ENCODE measurements at places on chromosomes 1 and 21.

- no peak for DNase-seq
Measured at GRCh38 chr1:24898909-24899439, 31.1 kb downstream of the RUNX3 start.

DNA sequence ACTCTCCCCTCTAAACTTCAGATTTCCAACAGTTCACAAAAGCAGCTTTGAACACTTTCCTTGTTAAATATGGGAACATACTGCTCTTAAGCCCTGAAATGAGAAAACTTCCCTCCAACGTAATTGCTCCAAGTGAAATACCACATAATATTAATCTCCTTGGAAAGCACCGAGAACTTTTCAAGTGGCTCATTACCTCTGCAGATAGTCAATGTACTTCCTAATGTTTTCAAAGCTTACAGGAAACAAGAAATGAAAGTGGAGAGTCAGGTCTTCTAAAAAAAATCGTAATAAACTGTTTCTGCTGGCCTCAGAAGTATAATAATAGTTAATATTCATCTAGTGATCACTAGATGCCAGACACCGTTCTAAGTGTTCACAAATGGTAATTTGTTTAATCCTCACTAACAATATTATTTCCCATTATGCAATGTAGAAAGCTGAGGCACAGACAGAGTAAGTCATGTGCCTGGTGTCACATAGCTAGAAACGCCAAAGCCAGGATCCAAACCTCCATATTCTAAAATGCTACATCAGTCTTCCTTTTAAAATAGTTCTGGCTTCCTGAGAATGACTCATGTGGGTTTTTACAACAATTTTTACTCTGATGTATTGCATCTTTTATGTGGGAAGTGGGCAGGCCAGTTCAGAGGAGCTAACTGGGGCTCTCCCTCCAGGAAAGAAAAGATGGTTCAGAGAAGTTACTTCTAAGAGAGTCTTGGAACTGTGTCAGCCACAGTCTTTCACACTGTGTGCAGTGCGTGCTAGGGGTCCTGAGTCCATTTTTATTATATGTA is 177.2 kb downstream of the PLPPR4 start:
- DNase-seq = no peak

- no peak for DNase-seq
Measured at GRCh38 chr1:213221209-213221608, 170.2 kb downstream of the RPS6KC1 start.

- DNase-seq = no peak
Measured at GRCh38 chr1:116379057-116379630, 6.1 kb downstream of the ATP1A1 start.

DNA sequence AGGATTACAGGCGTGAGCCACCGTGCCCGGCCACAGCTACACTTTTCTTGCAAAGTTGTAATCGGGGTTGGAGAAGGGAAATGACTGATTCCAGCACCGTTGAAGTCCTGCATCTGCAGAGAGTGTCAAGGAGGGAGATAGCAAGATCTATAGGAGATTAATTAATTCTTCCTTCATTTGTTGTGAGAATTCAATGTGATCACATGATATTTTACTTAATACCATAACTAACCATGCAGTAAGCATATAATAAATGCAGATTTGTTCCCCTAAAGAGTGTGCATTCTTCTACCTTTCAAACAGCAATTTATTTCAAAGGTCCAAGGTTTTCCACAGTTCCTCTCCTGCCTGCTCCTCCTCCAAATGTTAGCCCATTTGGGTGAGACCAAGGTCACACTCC is 204.5 kb downstream of the GREM2 start:
- DNase-seq = no peak

GRCh38 chr1:154748405-154748775 is 121.7 kb downstream of the KCNN3 start:
- DNase-seq = no peak

- no peak for DNase-seq
Measured at GRCh38 chr1:3029991-3030662, 8.9 kb downstream of the ACTRT2 start.

DNA sequence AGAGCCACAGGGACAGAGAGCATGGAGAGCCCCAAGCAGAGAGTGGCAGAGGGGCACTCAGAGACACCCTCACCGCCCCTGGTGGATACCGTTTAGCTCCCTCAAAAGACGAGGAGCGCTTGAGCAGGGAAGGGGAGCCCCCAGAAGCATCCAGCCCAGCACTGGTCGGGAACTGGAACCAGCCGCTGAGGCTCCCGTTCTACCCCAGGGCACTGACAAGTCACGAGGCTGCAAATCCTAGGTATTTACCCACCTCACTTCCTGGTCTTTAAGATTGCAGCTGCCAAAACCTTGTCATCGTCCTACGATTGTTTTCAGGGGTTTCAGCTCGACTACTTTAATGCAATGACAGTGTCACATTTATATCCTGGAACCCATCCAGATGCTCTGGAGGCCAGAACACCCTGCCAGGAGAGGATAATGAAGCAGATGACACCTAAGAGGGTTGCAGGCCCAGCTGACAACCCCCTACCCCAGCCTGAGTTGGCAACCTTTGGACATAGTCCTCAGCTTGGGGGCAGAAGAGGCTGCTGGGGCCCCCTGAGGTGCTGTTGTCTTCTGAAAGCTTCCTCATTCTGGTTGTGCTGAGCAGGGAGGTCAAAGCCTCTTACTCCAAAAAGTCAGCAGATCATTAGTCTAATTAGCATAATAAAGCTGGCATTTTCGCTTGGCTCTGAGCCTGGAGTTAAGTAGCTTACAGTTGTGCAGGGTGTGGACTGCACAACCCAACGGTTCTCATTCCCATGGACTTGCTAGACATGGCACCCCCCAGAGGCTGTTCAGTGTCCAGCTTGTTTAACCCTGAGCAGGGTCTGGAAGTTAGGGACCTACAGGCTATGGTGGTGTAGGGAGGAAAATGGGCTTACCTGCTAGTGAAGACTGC is 20.6 kb upstream of the BACE2 start:
- no peak for DNase-seq

DNA sequence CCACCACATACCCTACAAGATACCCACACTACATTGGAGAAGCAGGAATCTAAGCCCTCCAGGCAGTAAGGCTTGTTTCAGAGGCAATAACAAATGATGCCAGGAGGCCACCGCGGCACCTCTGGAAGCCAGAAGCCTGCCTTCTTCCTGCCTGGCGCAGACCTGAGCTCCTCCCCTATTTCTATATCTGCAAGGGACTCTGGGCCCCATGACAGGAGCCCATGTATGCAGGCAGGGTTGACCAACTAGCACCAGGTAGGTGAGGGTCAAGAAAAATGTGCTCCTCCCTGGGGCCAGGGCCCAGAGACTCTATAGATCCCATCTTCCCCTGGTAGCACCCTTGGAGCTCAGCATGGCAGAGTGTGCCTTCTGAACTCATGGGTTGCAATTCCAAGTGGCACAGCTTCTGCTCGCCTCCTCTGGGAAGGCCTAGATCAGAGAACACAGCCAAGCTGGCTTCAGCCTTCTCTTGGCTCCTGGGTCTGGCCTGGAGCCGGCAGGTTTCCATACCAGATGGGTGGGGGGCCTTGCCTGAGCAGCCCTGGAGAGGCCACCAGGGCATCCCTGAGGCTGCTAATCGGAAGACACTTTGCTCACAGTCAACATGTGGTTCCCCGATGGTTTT is 85.1 kb downstream of the STUM start:
- no peak for DNase-seq

- no peak for DNase-seq
Measured at GRCh38 chr1:56797065-56797685, 22.0 kb downstream of the FYB2 start.

GRCh38 chr21:44982558-44983250 is 42.9 kb downstream of the SLX9 start:
- DNase-seq = no peak

GRCh38 chr1:93575621-93576284 is 105.9 kb downstream of the BCAR3 start:
- no peak for DNase-seq

DNA sequence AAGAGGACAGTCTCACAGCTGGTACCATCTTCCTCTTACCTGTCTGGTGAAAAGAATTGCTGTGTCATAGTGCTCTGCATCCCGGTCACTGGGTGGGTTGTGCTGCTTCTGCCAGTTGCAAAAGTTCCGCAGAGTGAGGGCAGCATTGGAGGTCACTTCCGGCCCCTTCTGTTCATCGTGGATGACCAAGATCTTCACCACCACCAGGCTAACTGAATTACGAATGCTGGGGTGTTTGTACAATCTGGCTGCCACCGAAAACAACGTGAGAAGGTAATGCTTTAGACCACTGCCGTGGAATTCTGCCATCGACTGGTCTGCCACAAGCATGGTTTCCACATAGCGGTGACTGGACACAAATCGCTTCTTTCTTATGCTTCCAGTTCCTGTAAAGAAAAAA is 2.9 kb downstream of the ADAMTS1 start:
- no peak for DNase-seq

DNA sequence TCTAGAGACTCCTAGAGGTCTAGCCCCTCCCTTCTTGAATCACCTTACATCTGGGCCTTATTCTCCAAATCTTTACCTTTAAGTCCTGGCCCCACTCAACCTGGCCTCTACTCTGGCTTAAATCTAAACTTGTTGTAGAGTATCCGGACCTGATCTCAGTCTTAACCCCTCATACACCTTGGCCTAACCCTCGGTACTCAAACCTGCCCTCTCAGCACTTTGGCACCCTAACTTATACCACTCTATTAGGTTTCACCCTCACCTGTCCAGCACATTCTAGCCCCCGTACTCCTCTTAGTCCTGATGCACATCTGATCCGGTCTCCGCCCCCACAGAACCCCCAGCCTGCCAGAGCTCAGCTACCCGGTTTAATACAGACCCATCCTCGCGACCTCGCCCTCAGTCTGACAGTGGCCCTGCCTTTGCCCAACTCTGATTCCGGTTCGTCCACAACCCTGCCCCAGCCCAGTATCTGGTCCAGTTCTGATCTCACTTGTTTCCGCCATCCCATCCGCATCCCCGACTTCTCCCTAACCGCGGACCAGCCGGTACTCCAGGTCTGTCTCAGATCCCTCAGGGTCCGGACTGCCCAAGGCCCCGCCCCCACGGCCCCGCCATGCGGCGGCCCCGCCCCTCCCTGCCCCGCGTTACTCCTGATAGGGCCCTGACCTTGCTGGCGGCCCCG is 1.5 kb downstream of the TRIM62 start:
- no peak for DNase-seq

- DNase-seq = no peak
Measured at GRCh38 chr1:32580348-32581017, 41.3 kb downstream of the ZBTB8A start.

GRCh38 chr1:155086856-155087535 is 8.4 kb downstream of the EFNA3 start:
- no peak for DNase-seq

DNA sequence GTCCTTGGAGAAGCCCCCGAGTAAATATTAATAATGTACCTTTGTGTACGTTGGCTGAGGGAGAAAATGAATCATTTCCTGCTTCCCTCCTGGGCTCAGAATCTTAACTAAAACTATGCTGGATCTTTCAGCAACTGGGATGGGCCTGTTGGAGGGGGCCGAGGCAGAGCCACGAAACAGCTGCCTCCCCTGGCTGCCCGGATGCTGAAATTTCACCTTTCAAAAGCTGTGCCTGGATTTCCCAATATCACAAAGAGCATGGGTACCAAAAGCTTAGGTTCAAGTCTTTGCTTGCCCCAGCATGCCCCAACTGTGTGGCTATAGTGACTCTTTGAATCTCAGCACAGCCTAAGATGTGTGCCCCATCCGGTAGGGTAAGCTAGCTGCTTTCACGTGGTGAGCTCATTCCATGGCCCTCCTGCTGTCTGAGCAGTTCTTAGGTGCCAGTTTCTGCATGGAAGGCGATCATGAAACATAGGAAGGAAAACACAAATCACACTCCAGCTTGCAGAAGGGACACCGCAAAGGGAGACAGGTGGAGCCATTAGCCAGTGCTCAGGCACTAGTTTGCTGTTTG is 473.5 kb downstream of the PTPRU start:
- DNase-seq = no peak

- no peak for DNase-seq
Measured at GRCh38 chr1:70812442-70813109, 235.0 kb downstream of the PTGER3 start.

DNA sequence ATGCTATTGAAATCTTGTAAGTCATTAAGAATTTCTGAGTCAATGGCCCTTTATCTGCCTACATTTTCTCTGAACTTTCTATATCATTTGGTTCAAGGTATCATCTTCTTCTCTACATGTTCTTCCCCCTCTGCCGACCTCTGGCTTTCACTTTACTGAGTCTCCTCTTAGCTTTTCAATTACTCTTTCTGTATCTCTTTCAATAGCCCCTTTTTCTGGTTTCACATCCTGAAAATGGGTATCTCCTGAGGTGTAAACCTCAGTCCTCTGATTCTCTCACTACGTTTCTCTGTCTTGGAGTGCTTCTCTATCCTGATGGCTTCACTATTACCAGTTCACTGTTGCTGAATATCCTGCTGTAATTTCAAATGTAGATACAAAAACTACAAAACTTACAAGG is 98.9 kb downstream of the LYST start:
- DNase-seq = no peak

GRCh38 chr1:228302086-228302485 is 94.2 kb downstream of the OBSCN start:
- DNase-seq = no peak

DNA sequence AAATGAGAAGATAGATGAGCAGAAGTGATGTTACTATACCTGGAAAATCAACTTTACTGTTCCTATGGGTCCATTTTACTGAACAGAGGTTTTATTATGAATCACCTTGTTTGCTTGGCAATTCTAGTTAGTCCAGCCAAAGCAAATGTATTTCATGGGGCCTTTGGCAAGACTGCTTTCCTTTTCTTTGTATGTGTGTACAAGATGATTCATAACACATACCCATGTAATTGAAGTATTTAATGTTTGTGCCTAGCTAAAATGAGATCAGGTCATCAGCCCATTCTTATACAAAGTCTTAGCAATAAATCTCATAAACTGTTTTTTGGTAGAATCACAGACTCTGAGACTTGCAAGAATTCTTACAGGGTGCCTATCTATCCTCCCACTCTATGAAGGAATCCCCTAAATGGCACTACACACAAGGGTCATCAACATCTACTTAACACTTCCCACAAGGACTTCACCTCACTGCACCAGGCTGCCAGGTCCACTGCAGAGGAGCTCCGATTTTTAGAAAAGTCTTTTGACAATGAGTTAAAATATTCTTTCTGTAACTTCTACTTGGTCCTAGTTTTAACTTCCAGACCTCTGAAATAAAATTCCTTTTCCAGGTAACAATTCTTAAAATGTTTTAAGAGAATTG is 58.5 kb downstream of the LPAR3 start:
- no peak for DNase-seq

- DNase-seq = no peak
Measured at GRCh38 chr21:28357743-28358142, 634.9 kb downstream of the LTN1 start.

- DNase-seq = no peak
Measured at GRCh38 chr21:41135746-41136145, 32.2 kb upstream of the BACE2 start.

All from activated naive CD4-positive, alpha-beta T cell (primary cell).